ENCODE measurements at places on chromosomes 16 and 17.

DNA sequence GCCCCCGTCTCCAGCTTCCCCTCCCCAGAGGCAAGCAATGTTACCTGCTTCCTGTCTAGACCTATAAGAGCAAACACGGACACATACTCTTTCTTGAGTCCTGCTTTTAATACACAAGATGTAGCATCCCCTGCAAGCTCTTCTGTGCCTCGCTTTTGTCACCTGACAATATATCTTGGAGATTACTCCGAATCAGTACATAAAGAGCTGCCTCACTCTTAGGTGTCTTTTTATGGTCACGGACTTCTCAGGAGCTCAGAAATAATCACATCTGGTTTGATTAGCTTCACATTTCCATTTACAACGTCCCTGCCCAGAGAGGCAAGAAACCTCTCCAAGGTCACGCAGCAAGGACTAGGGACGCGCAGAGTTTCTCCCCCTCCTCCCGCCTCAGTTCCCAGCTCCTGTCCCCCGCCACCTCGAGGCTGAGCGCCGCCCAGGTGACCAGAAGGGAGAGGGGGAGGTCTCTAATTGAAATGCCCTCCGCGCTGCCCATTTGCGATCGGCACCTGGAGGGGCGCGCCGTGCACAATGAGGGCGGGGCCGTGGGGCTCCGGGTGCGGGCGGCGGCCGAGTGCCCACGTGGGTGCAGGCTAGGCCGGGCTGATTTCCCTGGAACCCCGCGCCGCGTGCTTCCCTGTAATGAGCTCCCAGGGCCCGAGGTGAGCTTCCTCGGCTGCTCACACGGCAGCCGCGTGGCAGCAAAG is 13.8 kb upstream of the SEZ6 start:
- no peak for DNase-seq

DNA sequence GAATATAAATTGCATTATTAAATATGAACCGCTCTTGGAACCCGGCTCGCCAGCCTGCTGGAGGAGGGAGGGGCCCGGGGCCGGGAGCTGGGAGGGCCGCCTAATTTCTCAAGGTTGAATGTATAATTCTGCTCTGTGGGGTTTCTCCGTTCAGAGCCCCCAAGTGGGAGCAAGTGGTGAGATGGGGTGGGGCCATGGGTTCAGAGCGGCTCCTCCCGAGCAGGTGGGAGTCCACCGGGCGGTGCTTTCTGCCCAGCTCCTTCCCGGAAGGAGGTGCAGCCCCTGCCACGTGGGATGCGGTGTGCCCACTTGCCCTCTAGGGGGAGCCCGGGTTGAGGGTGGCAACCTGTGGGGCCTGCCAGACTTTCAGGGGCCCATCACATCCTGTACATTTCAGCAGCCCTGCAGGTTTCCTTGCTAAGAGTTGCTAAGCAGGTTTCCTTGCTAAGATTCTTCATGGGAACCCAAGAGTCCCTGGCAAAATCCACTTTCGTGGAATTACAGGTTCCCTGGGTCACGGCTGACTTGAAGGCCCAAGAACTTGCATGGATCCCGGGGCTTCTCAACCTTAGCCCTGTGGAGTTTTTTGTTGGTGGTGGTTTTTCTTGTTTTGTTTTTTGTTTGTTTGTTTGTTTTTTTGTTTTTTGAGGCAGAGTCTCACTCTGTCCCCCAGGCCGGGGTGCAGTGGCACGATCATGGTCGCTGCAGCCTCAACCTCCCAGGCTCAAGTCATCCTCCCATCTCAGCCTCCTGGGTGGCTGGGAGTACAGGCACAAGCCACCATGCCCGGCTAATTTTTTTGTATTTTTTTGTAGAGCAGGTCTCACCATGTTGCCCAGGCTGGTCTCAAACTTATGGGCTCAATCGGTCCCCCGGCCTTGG is 196.7 kb upstream of the GSE1 start:
- peak; percentile 74 for DNase-seq

DNA sequence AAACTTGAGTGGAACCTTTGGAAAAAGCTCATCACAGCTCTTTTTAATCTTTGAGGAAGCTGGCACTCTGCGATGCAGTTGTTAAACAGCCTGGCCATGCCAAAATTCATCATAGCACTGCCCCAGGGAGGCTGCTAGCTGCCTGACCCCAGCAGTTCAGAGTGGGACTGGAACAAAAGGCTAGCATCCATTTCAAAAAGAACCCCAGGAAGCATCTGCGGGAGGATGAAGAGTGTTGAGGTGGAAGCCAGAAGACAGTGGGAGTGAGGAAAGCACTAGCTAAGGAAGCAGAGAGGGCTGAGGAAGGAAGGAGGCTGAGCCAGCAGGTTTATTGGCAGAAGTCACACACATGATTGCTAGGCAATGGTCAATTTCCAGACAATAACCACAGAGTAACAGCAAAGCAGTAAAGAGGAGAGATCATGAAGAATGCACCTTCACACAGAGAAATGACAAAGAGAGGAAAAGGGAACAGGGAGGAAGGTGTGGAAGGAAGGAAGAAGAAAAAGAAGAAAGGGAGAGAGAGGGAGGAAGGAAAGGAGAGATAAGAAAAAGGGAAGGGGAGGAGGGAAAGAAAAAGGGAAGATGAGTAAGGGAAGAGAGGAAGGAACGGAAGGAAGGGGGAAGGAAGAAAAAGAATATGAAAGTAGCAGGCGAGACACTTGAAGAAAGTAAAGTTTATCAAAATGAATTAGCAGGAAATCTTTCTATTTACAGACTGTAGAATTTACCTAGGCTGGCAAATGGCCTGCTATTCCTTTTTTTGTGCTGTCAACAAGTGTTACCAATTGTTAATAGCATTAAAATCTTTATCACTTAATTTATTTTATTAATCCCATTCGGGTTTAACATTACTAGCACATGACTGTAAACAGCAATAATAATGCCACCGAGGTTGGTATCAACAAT is 270.0 kb upstream of the PSMD7 start:
- DNase-seq, result no peak

- no peak for DNase-seq
Observed at GRCh38 chr17:44961921-44962350, 6.2 kb downstream of the C1QL1 start.

- no peak for DNase-seq
Observed at GRCh38 chr17:11840831-11841230, 156.4 kb downstream of the ZNF18 start.

All from SK-N-DZ (cell line).